ENCODE measurements at places on chromosomes 4 and X. TPM values are rescaled to one million over a fixed set of nuclear protein-coding genes. Genes with fewer than 3 reads are reported as not detected.

Gene BMP15
- total RNA-seq, result not detected

Gene CCDC110
- total RNA-seq, result not detected

Gene RASL11B
- total RNA-seq, result not detected

Gene FMR1NB
- total RNA-seq, result not detected

Gene ATP7A
- total RNA-seq, result 3.7 TPM

Gene GRPR
- total RNA-seq, result not detected

Gene CXCL11
- 0.19 TPM for total RNA-seq

Gene PRRG3
- total RNA-seq, result not detected

Gene PPP2R3B
- 19.0 TPM for total RNA-seq

Gene CLDN2
- 8.3 TPM for total RNA-seq

Gene TAF9B
- total RNA-seq, result 10.0 TPM

Gene LONRF3
- total RNA-seq, result 2.8 TPM

Gene PCDH19
- 0.02 TPM for total RNA-seq

Gene GYPE
- total RNA-seq, result not detected

Gene MAGEA12
- total RNA-seq, result 0.22 TPM

Gene UGT2B7
- 0.15 TPM for total RNA-seq

Gene PABPC5
- 0.08 TPM for total RNA-seq

Gene FAM47E
- 0.32 TPM for total RNA-seq

Gene MAGEA4
- total RNA-seq, result not detected

Gene PAK3
- total RNA-seq, result not detected

Gene CXCL6
- total RNA-seq, result not detected

Gene PLXNA3
- 11.8 TPM for total RNA-seq

Gene PAGE2B
- not detected for total RNA-seq

Gene PRDM5
- 5.3 TPM for total RNA-seq

Gene HDX
- total RNA-seq, result 1.6 TPM

Gene MGAT4D
- total RNA-seq, result not detected

Gene ARHGAP36
- total RNA-seq, result not detected

Gene CFAP97
- 7.5 TPM for total RNA-seq

Gene SPATA4
- total RNA-seq, result 0.19 TPM

Gene LNX1
- total RNA-seq, result 0.03 TPM

Gene ASB12
- total RNA-seq, result not detected

Gene SLITRK2
- not detected for total RNA-seq

Gene MAGEC2
- not detected for total RNA-seq

Gene NKX6-1
- total RNA-seq, result 0.42 TPM

Gene MCF2
- total RNA-seq, result 0.10 TPM

Gene CTAG1B
- not detected for total RNA-seq

Gene ZNF595
- total RNA-seq, result 17.3 TPM

Gene BEND2
- total RNA-seq, result not detected

Gene PCSK1N
- 47.3 TPM for total RNA-seq

Gene SPACA5
- not detected for total RNA-seq

Gene TRIM75
- total RNA-seq, result not detected

Gene PRR32
- total RNA-seq, result not detected

Gene COL4A6
- 16.2 TPM for total RNA-seq

Gene UGT2A2
- total RNA-seq, result not detected

Gene RNF212
- total RNA-seq, result 3.4 TPM

Gene IL9R
- total RNA-seq, result 0.19 TPM

Gene XK
- total RNA-seq, result 0.31 TPM

Gene TLR3
- total RNA-seq, result 0.40 TPM

Gene ZNF630
- 0.22 TPM for total RNA-seq

Measured in A549 treated with GW870086 at 1 μM for 4 hours (cell line).